ENCODE measurements at places on chromosomes 3 and 15.

GRCh38 chr3:139636511-139636910, 41.3 kb downstream of the NMNAT3 start:
- DNase-seq: no peak

DNA sequence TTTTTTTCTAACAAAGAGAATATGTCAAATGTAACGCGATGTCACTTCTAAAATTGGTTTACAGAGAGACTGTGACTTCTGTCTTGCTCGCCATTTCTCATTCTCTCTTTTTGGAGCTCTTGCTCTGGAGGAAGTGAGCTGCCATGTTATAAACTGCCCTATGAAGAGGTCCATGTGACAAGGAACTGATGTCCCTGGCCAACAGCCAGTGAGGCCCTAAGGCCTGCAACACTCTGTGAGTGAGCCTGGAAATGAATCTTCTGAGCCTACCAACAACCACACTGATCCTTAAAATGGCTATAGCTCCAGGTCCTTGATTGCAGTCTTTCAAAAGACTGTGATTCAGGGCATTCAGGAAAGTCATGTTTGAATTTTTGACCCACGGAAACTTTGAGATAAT, 49.9 kb downstream of the NMD3 start:
- no peak for DNase-seq

DNA sequence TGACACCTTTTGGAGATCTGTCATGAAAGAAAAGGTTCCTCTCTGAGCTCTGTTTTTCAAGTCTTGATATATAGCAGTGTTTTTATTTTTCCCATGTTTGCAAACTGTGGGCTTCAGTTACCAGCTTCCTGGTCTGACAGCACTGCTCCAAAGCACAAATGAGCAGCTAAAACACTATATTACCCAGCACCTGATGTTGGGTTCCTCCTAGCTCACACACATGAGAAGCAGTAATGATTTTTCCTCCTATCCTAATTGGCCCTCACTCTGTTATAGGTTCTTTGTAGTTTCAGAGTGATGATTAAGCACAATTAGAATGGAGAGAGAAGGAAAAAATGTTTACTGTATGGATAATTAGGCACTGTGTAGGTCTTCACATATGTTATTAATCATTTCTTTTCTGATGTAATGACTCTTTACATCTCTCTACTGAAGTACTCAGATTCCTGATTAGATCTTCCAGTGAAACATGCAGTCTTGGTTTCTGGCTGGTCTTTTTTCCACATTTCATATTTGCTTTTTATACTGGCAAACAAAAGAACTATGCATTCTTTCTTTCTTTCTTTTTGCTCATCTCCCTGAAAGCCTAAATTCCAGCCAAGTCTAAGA, 939.7 kb downstream of the NSUN3 start:
- DNase-seq: no peak

GRCh38 chr3:8737301-8737700, 3.7 kb downstream of the CAV3 start:
- no peak for DNase-seq

DNA sequence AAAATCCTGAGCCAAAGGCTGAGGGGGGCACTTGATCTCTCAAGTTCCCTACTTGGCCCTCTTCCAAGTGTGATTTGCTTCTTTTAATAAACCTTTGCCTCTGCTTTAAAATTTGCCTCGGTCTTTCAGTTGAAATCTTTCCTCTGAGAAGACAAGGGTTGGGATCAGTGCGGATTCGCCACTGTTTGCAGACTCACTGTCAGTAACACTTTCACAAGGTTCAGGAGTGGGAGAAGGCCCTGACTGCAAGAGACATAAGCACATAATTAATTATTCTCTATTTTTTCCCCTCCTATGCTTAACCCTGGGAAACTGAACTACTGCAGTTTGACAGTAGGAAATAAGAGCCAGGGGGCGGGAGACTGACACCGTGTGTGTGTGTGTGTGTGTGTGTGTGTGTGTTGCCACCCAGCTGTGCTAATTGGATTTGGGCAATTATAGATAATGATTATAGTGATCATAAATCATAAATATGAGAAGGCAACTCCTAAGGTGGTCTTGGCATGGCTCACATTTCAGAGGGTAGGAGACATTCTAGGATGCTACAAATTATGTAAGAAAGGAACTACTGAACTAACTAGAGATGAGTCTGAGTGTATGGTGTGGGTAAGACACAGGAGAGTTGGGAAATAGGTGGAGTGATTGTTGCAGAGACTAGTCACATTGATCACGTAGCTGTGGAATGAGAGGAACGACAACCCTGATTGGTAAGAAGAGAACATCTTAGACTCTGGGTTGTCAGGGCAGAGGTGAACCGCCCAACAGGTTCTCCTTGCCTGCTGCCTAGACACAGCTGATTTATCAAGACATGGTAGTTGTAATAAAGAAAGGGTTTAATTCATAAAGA, 5.5 kb upstream of the ZNF662 start:
- no peak for DNase-seq

DNA sequence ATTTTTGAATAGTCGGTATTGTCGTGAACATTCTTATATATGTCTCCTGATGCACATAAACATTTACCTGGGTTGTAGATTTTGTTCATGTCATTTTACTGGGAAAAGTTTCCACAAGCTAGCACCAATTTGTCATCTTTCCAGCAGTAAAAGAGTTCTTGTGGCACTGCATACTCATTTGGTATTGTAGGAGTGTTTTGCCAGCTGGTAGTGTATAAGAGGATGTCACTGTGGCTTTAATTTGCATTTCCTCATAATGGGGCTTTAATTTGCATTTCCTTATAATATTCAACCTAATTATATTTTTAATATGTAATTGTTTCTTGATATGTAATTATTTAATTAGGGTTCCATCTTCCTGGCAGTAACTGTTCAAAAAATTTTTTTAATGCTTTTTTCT, 21.2 kb upstream of the TNFSF10 start:
- no peak for DNase-seq

- no peak for DNase-seq
These were observed 42.1 kb upstream of the BHLHE40 start for GRCh38 chr3:4936982-4937614.

Data from activated CD4-positive, alpha-beta T cell treated with anti-CD3 and anti-CD28 coated beads, Interleukin-2, amount 50 U/mL, for 24 hours (primary cell).